ENCODE measurements at places on chromosomes 3 and 15. TPM values are rescaled to one million over a fixed set of nuclear protein-coding genes. Genes with fewer than 3 reads are reported as not detected.

Gene COL8A1
- 73.2 TPM for total RNA-seq

Gene MYEF2
- total RNA-seq = 5.0 TPM

Gene CELF6
- total RNA-seq = 0.14 TPM

Gene TNIK
- 9.7 TPM for total RNA-seq

Gene CFAP91
- total RNA-seq = 0.17 TPM

Gene CCDC39
- not detected for total RNA-seq

DNA sequence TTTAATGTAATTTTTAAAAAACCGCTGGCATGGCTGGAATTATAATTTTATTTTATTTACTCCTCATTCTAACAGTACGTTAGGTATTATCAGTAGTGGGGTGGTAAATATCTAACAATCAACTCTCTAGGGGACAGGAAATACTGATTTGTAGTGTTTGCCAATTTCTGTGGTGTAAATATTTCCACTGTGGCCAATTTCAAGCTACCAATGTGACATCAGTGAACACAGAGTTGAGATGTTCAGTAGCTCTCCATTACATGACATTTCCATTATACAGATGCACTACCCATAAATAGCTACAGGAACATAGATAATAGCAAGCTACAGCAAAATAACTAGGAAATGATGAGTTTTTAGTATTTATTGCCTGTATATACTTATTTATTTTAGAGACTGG, 10.0 kb upstream of the ARL8B start:
- DNase-seq = no peak

- DNase-seq = no peak
Measured at GRCh38 chr3:79564192-79564591, 203.6 kb downstream of the ROBO1 start.

DNA sequence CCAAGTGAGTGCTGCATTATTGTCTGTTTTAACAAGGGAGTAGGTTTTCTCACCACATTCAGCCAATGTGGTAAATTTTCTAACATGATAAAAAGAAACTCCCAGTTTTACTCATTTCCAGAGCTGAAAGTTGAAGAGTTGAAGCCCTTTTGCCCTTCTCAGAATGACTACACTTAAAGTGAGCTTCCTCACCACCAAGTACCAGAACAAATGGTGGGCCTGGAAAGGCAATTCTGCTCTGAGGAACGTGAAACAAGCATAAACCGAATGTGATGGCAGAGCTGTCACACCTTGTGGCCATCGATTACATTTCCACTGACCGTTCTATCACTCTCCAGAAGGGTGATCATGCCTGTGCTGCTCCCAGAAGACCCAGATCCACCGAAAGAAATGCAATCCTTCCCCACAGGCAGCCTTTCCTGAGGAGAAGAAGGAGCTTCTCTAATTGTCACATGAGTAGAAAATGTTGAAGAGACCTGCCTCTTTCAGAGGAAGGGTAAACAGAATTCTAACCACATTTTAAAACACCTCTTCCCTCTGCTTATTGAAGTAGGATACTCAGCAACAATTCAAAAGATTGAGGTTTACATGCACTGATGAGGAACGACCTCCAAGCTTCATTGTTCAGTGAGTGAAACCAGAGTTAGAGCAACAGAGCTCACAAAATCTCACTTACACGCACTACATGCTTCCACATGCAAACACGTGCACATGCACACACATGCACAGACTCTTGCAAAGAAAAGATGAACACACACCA, 21.4 kb upstream of the CCR9 start:
- DNase-seq = no peak
